LoVo (cell line): ENCODE measurements at places on chromosomes 11 and 22.

- no peak for DNase-seq
Observed at GRCh38 chr11:12473381-12473780, 96.0 kb downstream of the PARVA start.

DNA sequence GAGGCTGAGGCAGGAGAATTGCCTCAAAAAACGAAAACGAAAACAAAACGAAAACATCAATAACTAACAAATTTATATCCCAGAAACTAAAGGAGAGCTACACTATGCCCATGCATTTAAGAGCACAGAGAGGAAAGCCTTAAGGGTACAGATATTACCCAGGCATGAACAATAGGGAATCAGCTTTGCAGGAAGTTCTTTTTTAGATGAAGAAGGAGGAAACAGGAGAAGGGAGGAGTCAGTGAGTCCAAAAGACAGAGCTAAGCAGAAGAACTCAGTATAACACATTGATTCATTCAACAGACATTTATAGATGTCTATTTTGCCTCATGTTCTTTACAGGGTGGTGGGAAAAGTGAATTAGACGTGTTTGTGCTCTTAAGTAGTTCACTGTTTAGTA is 8.3 kb downstream of the MRPL17 start:
- DNase-seq, result no peak

- no peak for DNase-seq
Observed at GRCh38 chr22:28443526-28443876, 236.1 kb downstream of the TTC28 start.

DNA sequence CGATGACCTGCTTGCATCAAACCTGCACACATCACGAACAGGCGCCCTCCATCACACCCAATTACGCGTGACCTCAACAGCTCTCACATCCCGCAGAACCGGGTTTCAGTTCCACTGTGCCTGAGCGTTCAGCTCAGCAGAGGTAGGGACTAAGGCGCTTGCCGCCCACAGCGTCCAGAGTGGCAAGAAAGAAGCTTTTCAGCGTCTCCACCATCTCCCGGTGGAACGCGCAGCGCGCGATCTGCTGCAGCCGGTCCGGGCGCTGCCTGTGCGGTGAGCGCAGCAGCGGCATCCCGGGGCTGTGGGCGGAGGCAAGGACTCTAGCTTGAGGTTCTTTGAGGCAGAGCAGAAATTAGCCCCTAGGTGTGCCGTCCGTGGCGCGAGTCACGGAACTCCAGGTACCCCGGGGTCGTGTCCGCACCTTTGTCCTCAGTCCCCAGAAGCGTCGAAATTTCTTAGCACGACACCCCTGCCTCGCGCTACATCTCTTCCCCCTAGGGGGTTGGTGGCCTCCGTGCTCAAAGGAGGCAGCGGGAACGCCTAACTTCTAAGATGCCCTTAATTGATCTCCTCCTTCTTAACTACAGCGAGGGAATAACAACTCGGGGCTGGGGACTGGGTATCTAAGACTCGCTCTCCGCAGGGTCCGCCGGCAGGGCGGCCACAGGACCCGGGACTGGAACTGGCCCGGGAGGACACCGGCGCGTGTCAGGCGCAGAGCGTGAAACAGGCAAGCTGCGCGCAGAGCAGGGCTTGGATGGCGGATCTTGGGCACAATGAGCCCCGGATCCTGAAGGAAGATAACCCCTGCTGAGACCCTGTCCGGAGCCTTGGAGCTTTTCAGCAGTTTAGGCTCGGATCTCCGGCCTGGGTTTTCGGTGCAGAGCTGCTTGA is 1.7 kb upstream of the CALCA start:
- no peak for DNase-seq

- DNase-seq, result no peak
Observed at GRCh38 chr22:44212936-44213335, 32.2 kb downstream of the PARVG start.

GRCh38 chr11:34631737-34632104 is 10.8 kb downstream of the EHF start:
- DNase-seq, result no peak

DNA sequence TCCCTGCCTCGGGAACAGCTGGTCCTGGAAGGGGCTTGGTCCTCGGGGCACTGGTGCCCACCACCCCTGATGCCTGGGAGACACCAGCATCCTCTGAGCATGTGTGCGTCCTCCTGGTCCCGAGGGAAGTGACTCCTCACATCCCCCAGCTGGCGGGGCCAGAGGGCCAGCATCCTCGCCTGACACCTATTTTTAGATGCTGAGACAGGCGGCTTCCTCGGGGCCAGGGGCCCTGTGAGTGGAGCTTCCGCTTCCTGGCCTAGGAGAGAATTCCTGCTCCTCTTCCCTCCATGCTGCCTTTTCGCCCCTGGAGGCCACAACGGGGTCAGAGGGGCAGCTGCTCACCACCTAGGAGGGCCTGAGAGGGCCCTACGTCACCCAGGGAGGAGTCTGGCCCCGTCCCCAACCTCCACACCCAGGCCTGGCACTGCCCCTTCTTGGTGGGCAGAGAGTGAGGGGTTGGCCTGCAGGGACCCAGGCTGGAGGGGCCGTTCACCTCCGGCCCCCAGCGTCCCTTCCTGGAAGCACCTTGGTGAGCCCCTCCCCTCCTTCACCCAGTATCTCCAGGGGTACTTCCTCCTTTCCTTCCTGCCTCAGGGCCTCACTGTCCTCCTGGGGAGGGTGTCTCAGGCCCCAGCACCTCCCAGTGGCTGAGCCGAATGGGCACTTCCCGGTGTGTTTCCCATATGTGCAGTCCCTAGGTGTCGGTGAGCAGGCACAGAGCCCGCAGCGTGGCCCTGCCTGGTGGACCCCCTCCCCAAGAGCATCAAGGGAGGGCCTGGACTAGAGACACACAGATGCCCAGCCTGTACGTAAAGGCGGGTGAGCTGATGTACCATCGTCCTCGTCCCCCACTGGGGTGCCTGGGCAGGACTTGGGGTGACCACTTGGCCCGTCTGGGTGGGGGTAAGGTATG is 6.1 kb downstream of the CD81 start:
- no peak for DNase-seq

DNA sequence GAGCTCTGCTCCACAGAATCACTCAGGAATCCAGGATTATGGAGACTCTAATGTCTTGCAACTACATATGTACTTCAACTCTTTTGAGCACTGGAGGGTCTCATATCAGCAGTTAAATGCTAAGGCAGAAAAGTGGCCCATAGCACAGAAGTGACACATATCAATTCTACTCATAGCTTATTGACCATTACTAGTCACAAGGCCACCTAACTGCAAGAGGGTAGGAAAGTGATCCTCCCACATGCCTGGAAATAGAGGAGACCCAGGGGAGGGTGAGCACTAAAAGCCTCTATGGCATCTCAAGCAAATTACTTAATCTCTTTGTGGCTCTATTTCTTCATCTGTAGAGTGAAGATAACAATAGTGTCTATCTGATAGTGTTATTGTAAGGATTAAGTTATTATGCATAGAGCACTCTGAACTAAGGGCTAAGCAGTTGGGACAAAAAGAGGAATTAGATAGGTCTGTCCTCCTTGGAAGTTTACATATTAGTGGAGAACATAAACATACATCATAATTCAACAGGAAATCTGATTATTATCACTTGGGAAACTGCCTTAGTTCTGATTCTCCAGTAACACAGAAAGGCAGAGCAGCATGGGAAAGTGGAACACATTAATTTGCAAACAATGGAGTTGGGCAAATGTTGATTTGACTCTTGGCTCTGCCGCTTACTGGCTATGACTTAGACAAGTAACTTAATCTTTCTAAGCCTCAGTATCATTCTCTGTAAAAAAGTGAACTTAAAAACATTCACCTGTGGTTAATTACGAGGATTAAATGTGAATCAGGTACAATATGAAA is 25.1 kb upstream of the USP47 start:
- no peak for DNase-seq

GRCh38 chr11:86551288-86552092 is 120.9 kb downstream of the ME3 start:
- DNase-seq, result peak; percentile 12

DNA sequence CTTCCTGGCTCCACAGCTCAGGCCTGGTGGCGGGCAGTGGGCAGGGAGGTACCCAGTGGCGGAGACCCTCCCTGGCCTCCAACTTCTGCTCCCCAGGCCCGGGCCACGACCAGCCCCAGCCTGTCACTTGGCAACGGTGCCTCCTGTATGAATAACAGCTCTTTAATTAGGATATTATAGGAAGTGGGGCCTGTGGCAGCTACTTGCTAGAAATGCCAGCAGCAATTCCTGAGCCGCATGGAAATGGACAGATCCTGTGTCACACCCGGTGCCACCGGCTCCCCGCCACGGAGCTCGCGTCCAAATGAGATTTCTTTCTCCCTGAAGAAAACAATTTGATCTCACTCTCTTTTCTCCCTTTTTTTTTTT is 104.5 kb downstream of the CHST1 start:
- no peak for DNase-seq

DNA sequence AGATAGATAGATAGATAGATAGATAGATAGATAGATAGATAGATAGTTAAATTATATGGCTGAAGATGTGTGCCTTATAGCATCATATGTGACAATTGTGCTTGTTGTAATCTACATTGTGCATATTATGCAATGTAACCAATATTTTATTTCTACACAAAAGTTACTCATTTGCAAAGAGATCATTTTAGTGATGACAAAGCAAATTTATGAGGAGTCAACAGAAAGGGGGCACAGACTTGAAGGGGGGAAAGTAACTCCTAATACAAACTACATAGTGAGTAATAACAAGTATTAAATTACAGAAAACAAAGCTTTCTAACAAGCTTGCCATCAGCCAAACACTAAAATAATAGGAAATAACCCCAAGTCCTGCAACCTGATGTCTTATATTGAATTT is 106.8 kb downstream of the MUC15 start:
- DNase-seq, result no peak

DNA sequence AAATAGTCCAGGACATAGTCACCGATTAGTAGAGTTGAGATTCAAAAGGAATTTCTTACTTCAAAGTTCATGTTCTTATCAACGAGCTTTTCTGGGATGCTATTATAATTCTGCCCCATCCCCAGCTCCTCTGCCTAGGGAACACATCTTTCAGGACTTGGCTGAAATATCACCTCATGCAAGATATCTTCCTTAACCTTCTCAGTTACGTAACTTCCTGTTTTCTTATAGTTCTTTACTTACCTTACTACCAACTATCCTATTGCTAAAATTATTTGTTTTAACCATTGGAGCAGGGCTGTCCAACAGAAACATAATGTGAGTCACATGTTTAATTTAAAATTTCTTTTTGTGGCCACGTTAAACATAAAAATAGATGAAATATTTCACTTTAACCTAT is 2.3 kb downstream of the NARS2 start:
- DNase-seq, result no peak

GRCh38 chr11:2517016-2517385 is 72.2 kb downstream of the KCNQ1 start:
- DNase-seq, result no peak

DNA sequence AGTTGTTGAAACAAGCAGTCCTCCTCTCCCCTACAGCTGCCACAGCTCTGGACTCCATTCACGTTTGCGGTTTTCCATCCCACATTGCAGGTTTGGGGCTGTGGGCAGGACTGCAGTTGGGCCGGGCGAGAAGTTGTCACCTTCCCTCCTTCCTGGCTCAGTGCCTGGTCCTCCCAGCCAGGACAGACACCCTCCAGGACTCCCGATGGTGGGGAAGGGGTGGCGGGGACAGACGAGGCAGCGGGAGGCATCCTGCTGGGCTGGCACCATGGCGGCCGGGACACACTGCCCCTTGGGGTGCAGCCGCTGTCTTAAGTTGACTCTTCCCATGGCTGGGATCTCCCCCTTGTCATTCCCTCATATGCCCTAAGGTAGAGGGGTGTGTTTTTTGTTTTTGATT is 615.2 kb downstream of the BRD1 start:
- no peak for DNase-seq

DNA sequence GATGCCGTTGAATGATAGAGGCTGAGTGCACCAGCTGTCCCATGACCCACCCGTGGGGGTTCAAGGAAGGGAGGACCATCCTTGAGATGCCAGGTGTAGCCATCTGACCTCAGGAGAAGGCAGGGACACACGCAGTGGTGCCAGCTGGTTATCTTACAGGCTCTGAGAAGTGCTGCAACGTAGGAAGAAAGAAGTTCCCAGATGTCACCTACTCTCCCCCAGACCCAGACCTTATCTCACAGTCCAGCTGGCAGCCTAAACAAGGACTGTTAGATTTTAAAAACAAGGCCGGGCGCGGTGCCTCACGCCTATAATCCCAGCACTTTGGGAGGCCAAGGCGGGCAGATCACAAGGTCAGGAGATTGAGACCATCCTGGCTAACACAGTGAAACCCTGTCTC is 1307.6 kb downstream of the TBC1D22A start:
- no peak for DNase-seq

DNA sequence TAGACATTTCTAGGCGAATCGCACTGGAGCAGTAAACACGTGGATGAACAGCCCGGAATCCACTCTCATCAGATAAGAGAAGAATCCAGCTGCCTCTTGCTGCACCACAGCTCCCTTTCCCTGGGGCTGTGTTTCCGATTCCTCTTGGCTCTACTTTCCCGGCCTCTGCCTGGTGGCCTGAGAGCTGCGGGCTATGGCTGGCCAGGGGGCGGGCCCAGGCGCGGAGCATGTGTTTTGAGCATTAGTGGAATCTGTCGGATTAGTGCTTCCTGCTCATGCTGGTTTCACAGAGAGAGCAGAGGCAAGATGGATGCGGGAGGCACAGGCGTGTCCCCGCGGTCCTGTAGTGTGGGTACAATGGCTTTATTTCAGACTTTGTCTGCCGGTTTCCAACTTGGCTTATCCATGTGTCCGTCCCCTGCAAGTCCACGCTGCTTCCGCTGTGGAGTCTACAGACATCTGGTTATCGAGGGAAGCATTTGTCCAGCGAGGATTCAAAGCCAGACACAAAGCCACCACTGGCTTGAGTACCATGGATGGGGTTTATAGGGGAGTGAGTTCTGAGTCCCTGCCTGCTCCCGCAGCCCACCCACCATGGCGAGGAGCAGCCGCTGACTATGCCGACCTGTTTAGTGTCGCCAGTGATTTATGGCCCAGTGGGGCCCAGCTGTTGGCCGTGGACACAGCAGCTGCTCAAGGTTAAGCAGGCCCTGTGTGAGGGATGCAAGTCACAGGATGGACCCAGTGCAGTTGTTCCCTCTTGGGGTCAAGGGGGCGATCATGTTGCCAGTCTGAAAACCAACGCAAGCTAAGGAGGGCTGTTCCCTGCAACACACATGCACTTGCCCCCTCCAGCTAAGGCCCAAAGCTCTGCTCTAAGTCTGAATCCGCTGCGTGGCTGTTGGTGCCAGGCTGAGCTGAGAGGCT is 43.3 kb upstream of the EP300 start:
- DNase-seq, result no peak
